ENCODE measurements at places on chromosomes 2 and 18.

DNA sequence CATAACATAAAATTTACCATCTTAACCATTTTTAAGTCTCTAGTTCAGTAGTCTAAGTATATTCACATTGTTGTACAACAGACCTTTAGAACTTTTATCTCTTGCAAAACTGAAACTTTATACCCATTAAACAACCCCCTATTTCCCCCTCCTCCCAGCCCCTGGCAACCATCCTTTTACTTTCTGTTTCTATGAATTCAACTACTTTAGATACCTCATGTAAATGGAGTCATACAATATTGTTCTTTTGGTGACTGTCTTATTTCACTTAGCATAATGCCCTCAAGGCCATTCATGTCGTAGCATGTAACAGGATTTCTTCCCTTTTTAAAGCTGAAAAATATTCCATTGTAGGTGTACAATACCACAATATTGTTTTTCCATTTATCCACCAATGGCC lies 129.8 kb downstream of the PDE11A start:
- DNase-seq: no peak

GRCh38 chr2:67917332-67918054 lies 145.3 kb downstream of the C1D start:
- DNase-seq: no peak

- no peak for DNase-seq
Observed at GRCh38 chr2:238670111-238670585, 177.7 kb upstream of the TWIST2 start.

- no peak for DNase-seq
Observed at GRCh38 chr2:107548216-107548615, 278.5 kb upstream of the RGPD4 start.

DNA sequence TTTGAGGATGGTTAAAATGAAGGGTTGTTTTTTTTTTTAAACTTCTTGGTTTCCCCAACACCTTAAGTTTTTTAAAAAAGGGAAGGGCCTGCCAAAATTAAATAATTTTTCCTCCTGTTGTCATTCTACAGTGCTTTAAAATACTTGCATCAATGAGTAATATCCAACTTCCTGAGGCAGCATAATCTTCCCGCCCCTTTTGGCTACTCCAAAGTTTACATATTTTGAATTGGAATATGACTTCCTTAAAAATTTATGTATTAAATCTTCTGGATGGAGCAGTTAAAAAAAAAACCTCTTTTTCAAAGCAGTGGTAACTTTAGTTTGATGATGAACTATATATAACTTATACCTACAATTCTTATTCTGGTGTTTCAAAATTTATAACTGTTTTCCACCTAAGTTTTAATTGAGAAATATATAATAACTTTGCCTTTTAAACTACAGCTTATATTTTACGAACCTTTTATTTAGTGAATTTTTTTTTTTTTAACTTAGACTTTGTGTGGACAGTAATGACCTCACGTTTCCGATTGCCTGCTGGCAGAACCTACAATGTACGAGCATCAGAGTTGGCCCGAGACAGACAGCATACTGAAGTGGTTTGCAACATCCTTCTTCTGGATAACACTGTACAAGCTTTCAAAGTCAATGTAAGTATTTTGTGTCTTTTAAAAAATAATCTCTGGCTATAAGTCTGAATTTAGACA lies 49.8 kb downstream of the PTPN4 start:
- no peak for DNase-seq

GRCh38 chr2:10941383-10941782 lies 29.6 kb downstream of the KCNF1 start:
- no peak for DNase-seq

GRCh38 chr2:237732790-237733381 lies 65.7 kb upstream of the RBM44 start:
- no peak for DNase-seq

DNA sequence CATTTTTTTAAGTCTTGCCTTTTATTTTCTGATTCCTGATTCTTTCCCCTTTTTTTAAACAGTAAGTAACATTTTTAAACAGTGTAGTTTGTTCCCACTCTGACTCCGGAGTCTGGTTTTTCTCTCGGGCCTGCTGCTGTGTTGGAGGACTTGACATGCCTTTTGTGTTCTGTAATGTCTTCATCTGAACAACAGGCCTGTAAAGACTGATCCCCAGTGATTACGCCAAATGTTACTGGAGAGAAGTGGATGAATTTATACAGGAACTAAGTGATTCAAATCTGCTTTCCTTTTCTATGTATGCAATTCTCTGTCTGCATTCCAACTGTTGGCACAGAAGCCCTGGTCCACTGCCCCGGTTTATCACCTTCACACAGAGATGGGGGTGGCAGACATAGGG lies 54.3 kb upstream of the RMDN2 start:
- no peak for DNase-seq

GRCh38 chr18:13546638-13547037 lies 179.7 kb downstream of the FAM210A start:
- no peak for DNase-seq

- DNase-seq: no peak
Observed at GRCh38 chr2:167431949-167432348, 543.7 kb downstream of the XIRP2 start.

DNA sequence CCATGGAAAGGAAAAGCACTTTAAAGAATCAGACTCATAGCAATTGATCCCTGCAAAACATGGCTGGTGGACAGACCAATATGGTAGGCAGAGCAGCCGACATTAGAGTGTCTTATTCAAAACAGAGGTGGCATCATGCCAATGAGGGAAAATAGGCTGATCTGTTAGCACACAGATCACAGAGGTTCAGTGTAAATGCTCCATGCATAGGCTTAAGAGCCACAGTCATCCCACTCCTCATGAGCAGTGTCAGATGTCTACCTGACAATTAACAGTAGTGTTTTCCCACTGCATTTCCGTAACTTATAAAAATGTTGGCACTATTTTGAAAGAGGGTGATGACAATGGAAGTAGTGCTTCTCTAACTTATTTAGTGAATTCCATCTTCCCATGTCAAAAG lies 86.7 kb downstream of the SPATS2L start:
- no peak for DNase-seq

- no peak for DNase-seq
Observed at GRCh38 chr2:113309655-113310387, 31.1 kb upstream of the PAX8 start.

DNA sequence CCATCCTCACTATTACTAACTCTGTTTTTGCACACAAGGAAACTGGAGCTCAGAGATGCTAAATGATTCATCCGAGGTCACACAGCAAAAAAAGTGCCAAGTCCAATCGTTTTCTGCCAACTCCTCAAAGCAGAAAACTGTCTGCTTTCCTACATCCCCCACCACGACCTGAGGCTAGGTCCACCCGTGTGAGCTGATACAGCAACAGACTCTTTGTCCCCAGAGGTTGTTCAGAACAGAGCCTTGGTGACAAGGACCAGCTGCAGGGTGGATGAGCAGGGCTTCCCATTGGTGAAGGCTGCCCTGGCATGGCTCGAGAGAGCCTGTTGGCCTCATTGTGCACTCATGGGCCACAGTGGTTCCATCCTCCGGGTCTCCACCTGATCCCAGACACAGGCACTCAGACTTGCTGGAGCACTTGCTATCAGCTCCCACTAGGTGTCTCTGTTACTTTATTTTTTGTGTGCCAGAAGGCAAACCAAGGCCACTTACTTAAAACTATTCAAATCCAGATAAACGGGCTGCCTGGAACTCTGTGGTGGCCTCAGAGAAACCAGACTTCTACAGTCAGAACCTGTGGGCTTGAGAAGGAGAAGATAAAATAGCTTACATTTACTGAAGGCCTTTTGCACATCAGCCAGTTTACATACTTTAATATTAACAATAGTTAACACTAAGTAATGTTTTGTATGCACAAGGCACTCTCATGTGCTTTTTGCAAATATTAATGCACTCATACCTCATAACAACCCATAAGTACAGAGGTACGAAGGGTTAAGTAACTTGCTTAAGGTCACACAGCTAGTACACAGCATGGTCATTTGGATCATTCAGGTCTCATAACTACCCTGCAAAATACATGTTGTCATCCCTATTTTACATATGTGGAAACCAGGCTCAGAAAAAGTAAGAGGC lies 62.9 kb upstream of the CTIF start:
- no peak for DNase-seq

DNA sequence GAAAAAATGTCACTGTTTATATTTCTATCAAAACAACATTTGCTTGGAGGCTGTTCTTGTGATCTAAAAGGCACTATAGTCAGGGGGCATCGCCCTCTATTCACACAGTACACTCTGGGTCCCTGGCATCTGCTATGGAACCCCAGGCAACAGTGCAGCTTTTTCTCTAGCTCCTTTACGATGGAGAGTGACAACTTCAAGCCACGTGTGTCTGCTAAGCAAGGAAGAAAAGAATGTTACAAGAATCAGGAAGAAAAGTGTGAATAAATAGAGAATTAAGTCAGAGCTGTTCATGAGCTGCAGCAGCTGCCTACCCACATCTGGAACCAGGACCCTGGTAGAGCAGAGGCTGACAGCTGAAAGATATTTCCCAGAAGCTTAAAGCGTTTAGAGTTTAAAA lies 11.2 kb downstream of the RND3 start:
- DNase-seq: no peak

DNA sequence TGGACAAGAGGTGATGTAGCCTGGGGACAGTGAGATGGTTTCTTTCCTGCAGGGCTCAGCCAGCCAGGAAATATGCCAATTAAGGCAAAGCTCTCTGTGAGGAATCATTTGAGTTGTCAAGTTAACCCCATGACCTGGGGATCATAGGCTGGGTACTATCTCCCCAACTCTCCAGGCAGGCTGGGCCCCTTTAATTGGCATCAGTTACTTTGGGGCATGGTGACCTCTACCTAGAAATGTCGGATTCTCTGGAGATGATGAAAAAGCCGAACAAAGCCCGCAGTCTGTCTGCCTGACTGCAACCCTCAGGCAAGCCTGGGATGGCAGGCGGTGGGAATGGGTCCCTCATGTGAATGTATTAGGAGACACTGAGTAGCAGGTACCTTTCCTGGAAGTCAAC lies 193.5 kb upstream of the SMAD2 start:
- no peak for DNase-seq

GRCh38 chr18:55136864-55137263 lies 177.6 kb upstream of the CCDC68 start:
- no peak for DNase-seq

DNA sequence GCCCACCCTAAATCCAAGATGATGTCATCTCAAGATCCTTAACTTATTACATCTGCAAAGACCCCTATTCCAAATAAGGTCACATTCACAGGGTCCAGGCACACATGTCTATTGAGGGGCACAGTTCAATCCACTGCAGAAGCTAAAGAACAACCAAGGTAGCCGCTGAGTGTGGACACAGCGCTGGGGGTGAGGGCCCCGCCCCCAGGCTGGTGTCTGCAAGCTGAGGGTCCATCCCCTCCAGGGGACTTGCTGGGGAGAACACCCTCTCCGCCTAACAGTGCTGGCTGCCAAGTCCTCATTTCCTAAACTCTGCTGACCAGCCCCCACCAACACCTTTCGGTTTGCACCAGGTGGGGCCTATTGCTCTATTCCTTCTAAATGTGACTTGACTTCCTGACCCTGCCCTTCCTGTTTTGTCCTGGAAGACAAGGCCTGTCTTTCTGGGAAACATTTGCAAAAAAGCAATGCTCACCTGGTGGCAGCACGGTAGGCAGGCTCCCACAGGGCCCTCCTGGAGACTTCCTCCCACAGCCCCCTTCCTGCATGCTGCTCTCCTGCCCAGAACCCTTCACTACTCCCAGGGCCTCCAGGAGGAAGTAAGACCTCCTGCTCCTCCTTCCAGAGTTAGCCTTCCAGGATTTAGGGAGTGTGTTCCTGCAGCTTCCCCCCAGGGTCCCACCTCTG lies 24.4 kb upstream of the TEX44 start:
- no peak for DNase-seq

DNA sequence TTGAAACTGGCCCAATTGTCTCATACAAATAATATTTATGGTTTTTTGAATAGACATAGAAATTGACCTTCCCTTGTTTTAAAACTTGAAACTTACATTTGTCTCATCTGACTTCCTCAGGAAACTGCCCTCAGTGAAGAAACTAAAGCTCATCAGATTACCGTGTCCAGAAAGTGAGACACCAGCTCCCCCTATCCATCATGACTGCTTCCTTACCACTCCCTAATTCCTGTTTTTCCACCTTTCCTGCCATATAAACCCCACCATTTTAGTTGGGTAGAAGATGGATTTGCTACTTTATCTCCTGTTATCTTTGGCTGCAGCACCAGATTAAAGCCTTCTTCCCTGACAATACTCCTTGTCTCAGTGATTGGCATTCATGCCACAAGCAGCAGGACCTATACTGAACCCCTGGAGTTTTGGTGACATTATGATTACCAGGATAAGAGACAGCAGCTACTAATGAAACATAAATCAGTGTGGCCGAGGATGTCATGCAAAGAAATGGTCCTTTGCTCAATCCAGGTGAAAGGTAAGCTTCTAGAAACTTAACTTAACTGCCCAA lies 1627.6 kb upstream of the ZEB2 start:
- DNase-seq: no peak

DNA sequence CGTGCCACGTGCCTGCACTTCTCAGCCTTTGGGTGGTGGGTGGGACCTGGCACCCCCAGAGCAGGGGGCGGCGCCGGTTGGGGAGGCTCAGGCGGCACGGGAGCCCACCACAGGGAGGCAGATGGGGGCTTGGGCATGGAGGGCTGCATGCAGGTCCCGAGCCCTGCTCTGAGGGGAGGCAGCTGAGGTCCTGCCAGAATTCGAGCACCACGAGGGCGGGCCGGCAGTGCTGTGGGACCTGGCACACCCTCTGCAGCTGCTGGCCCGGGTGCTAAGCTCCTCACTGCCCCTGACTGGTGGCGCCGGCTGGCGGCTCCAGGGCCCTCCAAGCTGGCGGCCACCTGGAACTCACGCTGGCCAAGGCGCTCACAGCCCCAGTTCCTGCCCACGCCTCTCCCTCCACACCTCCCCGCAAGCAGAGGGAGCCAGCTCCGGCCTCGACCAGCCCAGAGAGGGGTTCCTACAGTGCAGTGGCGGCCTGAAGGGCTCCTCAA lies 1176.8 kb upstream of the GYPC start:
- no peak for DNase-seq

GRCh38 chr18:44638034-44638540 lies 42.6 kb upstream of the SETBP1 start:
- no peak for DNase-seq

GRCh38 chr2:112229348-112229747 lies 25.5 kb downstream of the ZC3H8 start:
- no peak for DNase-seq

GRCh38 chr2:55408918-55409868 lies 10.5 kb downstream of the CCDC88A start:
- DNase-seq: no peak

DNA sequence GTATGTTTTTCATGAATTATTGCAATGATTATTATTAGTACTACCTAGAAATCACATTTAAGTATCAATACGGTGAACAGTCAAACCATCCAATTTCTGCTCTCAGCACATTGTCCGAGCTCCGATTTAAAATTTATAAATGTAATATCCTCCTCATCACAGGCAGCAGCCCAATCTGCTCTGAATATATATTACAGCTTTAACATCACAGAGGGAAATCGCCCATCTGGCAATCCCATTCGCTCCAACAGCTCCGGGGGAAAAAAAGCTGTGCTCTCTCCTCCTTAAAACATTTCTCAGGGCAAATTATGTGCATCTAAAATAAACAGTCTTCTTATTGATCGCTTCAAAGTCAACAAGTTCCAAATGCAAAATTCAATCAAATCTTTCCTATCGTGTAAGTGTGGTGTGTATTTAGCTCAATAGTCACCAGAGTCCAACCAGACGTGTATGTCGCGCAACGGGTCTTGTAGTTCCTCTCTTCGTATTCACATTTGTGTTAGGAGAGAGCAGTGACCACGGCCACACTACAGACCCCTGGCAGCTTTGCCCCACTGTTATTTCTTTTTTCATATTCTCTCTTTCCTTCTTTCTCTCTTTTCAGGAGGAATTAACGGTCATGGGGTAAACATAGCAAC lies 2.4 kb downstream of the FIGN start:
- no peak for DNase-seq

GRCh38 chr2:125526093-125526492 lies 1129.9 kb upstream of the GYPC start:
- DNase-seq: no peak
